ENCODE measurements at places on chromosomes 1 and 21. TPM values are rescaled to one million over a fixed set of nuclear protein-coding genes. Genes with fewer than 3 reads are reported as not detected.

Gene FCGR1A
- not detected for total RNA-seq

GRCh38 chr1:10665930-10666850 is 130.3 kb downstream of the CASZ1 start:
- no peaks in the 10 kb centered on the region for H3K27me3 ChIP-seq
- no peaks in the 10 kb centered on the region for H3K4me1 ChIP-seq
- no peak overlapping the region for H3K4me3 ChIP-seq
- no peak for DNase-seq

- H3K4me1 ChIP-seq, result peaks cover 15% of the 10 kb centered on the region
- H3K27ac ChIP-seq, result no peak overlapping the region
- no peaks in the 10 kb centered on the region for H3K36me3 ChIP-seq
- H3K27me3 ChIP-seq, result no peaks in the 10 kb centered on the region
- no peak overlapping the region for H3K4me3 ChIP-seq
- peak; percentile 84 for DNase-seq
These were observed 58.9 kb upstream of the LAPTM5 start for GRCh38 chr1:30816211-30817076.

DNA sequence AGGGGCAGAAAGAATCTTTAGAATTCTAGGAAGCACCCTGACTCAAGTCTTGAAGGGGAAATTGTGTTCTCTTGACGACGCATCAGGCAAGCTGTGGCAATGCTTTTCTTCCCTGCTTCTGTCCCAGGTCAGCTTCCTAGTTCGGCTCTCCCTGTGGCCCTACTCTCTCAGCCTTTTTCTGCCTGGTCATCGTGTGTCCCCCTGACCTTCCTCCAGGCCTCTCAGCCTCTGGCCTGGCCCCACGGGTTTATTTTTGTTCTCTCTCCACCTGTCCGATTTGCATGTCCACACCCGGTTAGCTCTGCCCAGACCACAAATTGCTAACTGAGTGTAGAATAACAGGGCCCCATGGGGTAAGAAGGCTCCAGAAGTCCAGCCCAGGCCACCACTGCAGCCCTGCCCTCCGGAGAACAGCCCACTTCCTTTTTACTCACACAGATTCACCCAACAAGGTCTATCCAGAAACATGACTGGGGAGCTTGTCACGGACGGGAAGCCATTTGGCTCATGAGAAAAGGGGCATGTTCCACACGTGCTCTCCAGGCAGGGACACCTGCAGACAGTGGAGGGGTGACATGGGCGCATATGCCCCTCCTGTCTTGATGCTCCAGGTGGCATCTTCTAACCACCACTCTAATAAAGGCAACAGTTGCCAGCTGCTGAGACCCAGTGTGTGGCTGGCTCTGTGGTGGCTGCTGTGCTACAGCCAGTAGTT is 9.8 kb downstream of the KCNN3 start:
- H3K4me3 ChIP-seq, result no peak overlapping the region
- H3K4me1 ChIP-seq, result 0 out of 2 replicates have a peak, but pooled peaks cover 8% of the 10 kb centered on the region
- no peak overlapping the region for H3K27ac ChIP-seq

DNA sequence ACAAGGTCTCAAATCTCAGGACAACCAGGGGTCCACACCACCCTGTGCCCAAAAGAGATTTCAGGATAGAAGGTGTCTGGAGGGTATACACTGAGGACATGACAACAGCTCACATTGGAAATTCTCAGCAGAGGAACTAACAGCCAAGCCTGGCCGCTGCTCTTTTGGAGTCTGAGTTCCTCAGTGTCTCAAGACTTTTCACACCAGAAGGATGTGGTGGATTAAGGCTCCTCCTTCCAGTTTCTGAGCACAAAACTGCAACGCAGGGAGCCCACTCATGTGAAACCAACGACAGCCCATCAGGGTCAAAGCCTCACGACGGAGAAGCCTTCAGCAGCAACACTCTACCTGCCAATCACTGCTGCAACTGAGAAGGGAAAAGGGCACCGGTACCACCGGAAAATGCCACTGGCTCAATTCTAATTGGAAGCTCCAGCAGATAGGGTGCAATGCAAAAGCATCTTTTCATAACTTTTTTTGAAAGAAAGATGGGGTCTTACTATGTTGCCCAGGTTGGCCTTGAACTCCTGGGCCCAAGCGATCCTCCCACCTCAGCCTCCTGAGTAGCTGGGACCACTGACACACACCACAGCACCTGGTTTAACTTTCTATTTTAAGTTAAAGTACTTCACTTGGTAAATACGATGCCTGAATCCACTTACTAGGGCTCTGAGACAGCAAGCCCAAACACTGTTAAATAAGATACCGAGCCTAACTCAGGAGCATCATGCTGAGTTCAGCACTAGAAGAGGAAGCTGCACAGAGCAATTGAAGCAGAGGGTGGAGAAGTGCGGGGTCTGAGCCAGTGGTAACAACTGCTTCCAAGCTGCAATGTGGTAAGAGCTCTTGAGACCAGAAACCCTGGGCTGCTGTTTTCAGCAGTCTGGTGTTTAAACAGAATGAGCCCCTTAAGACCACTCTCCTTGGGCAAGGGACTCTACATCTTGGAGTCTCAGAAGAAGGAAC is 7.8 kb downstream of the CAPZB start:
- no peaks in the 10 kb centered on the region for H3K27me3 ChIP-seq
- no peak overlapping the region for H3K4me3 ChIP-seq
- H3K36me3 ChIP-seq, result no peaks in the 10 kb centered on the region
- DNase-seq, result no peak
- peaks cover 8% of the 10 kb centered on the region for H3K4me1 ChIP-seq

Data from PC-3 (cell line).